Ascending aorta (tissue), 2 donors: ENCODE measurements at places on chromosomes 3 and 15. TPM values are rescaled to one million over a fixed set of nuclear protein-coding genes. Genes with fewer than 3 reads are reported as not detected.

MTMR10 gene
- 4.5 TPM for total RNA-seq

TM4SF18 gene
- total RNA-seq, result 6.2 TPM

STRIT1 gene
- not detected for total RNA-seq

SLC12A8 gene
- not detected for total RNA-seq

IL5RA gene
- total RNA-seq, result not detected

NEO1 gene
- total RNA-seq, result 21.8 TPM

TMEM207 gene
- total RNA-seq, result not detected

SPINT1 gene
- 1.5 TPM for total RNA-seq

RETNLB gene
- total RNA-seq, result not detected

GABRB3 gene
- not detected for total RNA-seq

ZNF80 gene
- 23.7 TPM for total RNA-seq

AGBL1 gene
- not detected for total RNA-seq

DAG1 gene
- total RNA-seq, result 57.9 TPM

PPARG gene
- total RNA-seq, result 23.5 TPM

DNA sequence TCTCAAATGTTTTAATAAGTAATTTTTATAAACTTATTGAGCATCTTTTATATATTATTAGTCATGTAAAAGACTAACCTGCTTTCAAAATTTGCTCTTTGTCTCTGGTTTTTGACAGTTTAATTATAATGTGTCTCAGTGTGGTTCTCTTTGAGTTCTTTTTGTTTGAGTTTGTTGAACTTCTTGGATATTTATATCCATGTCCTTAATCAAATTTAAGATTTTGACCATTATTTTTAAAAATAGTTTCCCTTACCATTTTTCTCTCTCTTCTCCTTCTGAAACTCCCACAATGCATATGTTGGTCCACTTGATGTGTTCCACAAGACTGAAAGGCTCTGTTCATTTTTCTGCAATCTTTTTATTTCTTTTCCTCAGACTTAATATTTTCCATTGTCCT lies 366.1 kb upstream of the GOLIM4 start:
- DNase-seq, result no peak

DNA sequence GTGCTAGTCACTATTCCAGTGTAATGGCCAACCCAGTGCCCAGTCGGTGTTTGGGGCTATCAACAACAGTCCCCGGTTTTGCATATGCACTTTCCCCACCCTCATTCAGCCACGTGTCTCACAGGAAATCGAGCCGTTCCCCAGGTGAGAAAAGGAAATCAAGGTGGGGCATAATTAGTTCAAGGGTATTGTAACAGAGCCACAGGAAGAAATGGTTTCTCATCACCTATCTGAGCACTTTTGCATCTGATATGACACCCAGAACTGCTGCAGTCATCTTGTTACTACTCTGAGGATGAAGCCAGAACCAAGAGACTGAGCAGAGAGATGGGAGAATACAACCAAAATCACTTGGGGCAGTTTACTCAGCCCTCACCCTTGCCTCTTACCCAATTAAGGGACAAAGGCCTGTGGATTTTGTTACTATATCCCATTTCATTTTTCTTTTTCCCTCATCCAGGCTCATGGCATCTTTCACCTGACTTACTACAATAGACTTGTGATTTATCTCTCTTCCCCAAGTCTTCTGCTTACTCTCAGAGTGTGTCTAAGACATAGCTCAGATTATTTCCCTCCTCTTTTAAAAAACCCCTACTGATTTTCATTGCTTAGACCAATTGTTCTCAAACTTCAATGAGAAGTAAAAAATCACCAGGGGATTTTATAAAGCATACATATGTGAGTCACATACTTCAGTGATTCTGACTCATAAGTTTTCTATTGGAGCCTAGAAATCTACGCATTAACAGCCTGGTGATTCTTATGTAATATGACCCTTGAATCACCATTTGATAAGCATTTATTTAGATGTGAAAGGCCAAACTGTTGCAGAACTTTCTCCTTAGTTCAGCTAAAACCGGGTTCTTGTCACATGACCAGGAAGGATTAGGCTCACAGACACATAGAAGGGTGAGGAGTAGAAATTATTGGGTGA lies 40.5 kb downstream of the TRAT1 start:
- DNase-seq, result no peak

- no peak for DNase-seq
Measured at GRCh38 chr15:90607361-90607760, 77.6 kb downstream of the CRTC3 start.

DNA sequence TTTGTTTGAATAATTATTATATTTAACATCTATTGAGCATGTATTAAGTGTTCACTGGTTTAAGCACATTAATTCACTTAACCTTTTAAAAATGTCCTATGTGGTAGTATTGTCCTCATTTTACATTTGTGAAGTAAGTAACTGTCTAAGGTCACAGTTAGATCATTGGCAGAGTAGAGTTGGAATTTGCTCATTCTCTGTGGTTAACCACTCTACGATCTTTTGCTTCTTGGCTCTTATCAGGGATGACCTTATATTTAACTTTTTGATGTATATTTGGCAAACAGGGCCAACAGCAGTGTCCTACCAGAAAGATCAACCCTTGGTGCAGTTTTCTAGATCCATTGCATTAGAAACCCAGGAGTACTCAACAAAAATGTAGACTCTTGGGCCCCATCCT lies 34.0 kb downstream of the PXK start:
- DNase-seq, result no peak

DNA sequence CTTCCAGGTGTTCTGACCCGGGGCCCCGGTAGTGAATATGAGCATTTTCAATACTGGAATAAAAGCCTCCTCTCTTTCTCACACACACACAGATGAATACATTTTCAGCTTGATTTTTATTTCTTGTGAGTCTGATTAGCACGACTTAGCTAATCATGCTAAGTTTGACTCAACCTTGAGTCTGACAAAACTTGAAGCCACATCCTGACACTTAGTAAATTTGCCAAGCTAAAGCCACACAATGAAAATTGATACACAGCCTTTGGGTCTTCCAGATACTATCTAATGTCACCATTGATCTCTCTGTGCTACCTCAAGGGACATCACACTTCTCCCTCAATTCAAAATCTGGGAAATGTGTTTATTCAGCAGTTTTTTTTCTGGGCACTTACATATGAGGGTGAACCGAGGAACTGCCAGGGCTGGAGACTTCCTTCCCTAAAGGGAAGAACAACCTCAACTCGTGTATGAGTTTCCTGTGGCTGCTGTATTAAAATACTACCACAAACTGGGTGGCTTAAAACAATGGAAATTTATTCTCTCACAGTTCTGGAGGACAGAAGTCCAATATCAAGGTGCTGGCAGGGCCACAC lies 18.6 kb downstream of the TMEM266 start:
- DNase-seq, result no peak

GRCh38 chr3:127172781-127173515 lies 20.0 kb upstream of the PRR23E start:
- DNase-seq, result no peak

DNA sequence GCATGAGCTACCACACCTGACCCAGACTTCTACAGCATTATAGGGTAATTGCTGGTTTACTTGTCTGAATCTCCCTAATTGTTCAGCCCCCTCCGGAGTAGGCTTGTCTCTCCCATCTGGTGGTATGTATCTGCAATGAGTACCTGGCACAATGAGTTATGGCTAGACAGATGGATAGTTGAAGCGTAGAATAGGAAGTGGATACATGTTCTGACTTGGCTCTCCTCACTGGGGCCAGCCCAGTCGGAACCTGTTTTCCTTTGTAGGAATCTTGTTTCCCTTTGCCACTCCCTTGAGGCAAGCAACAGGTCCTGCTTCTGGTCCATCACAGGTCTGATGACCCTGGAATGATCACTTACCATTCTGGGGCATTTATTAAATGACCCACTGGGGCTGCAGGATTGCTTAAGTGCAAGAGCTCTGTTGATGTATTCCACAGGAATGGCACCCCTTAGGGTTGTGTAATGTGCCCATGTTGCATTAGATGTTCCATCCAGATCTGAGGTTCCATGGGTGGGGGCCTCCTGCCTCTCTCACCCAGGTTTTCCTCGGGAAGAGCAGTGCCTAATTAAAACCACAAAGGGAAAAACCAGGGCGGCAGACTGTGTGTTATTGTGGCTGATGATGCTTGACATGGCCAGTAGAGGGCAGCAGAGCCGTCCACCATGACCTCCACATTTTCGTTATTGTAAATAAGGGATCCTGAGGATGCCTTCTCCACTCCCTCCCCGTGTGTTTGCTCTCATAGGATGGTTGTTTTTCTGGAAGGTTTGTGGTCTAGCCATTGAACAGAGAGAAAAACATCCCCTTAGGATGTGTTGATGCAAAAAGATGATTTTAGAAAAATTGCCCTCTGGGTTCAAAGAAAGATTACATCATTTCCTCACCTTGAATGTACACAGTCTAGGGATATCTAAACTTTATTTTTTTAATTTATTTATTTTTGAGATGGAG lies 58.0 kb downstream of the CMTM8 start:
- DNase-seq, result no peak

GRCh38 chr3:14000556-14000955 lies 120.7 kb upstream of the WNT7A start:
- DNase-seq, result no peak

DNA sequence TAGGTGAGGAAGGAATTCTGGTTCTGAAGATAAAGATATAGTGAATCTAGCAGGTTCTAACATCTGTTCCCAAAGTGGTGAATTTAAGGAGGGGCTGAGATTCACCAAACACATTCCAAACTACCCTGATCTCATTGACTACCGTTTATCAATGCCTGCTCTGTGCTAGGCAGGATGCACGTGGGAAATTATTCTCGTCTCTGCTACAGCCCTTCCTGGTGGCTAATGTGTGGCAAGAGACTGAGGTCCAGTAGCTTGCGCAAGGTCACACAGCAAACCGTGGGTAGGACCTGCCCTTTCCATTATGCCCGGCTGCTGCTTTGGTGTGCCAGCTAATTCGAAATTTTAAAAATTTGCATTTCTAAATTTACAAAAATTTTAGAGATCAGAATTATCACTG lies 209.5 kb upstream of the TRIM42 start:
- DNase-seq, result no peak

GRCh38 chr3:32583708-32584107 lies 13.1 kb upstream of the DYNC1LI1 start:
- no peak for DNase-seq

GRCh38 chr3:157785102-157785826 lies 282.0 kb upstream of the VEPH1 start:
- no peak for DNase-seq

DNA sequence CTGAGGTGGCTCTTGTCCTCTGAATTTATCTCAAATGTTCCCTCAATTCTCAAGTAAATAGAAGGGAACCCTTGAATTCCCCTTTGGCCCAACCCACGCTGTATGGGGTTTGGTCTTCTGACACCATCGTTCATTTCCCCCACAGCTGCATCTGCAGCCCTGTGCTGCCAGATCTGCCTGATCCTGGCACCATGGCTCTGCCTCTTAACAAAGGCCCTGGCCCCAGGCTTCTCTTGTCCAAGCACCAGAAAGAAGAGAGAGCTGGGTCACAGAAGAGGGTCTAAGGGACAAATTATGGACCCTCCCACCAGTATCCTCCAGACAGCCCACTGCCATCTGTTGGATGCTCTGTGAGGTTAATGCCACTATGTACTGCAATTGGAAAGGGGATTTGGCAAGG lies 1.8 kb downstream of the MAP1A start:
- no peak for DNase-seq

GRCh38 chr15:39934397-39935071 lies 619 bp downstream of the EIF2AK4 start:
- DNase-seq, result no peak

GRCh38 chr3:175391601-175392000 lies 532.5 kb downstream of the NAALADL2 start:
- DNase-seq, result no peak

- DNase-seq, result no peak
Measured at GRCh38 chr3:109432833-109433232, 95.5 kb upstream of the DPPA4 start.
